HT1080 (cell line): ENCODE measurements at places on chromosomes 4 and X.

GRCh38 chr4:165877286-165877685 lies 4.2 kb downstream of the TLL1 start:
- DNase-seq, result no peak

DNA sequence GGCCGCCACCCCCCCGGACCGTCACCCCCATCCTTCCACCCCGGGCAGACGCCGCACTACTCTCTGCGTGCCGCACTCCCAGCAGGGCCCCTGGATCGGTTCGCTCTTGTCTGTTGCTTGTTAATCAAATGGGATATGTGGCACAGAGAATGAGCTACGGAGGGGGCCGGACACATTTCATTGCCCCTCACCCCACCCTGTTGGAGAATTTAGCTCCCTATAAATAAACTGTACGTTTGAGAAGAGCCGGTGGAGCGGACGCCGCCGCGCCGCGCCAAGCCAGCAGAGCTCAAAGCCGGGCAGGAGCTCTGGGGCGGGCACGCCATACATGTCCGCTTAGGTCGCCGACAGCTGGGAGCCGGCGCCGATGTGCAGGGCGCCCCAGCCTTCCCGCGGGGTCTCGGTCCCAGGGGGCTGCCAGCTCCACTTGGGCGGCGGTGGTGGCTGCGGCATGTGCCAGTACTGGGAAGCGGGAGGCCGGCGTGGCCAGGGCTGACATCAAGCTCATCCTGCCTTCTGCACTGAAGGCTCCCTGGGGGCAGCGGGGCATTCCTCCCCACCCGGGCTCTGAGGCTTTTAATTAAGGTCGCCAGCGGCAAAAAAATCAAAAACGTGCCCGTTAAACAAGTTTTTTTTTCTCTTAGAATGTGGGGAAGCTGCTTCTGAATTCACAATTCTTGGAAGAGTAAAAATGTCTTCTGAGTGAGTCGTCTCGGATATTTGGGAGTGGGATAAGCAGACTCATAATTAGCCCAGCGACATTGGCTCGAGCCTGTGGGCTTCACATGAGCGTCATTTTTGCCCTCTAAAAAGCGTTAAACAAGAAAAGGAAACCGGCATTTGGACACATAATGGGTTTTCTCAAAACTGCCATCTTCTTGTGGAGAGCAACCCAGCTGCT lies 1.1 kb upstream of the PCDH19 start:
- no peak for DNase-seq

DNA sequence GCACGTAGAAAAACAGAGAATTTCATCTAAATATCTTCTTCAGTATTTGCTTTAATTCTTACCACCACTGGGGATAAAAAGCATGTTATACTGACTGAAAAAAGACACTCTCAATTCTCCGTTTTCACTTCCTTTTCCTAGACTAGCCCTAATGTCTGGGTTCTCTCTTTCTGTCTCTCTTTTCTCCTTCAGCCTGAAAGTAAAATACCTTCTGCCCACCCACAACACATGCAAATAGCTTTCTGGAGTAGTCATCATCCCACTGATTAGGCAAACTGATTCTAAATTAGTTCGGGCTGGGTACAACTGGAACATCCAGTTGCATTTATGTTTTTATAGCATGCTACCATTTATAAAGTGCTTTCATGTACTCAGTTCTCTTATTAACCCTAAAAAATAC lies 142.4 kb upstream of the ANKRD50 start:
- DNase-seq, result no peak

- DNase-seq, result peak; percentile 52
Observed at GRCh38 chr4:85756938-85757337, 282.0 kb downstream of the ARHGAP24 start.

DNA sequence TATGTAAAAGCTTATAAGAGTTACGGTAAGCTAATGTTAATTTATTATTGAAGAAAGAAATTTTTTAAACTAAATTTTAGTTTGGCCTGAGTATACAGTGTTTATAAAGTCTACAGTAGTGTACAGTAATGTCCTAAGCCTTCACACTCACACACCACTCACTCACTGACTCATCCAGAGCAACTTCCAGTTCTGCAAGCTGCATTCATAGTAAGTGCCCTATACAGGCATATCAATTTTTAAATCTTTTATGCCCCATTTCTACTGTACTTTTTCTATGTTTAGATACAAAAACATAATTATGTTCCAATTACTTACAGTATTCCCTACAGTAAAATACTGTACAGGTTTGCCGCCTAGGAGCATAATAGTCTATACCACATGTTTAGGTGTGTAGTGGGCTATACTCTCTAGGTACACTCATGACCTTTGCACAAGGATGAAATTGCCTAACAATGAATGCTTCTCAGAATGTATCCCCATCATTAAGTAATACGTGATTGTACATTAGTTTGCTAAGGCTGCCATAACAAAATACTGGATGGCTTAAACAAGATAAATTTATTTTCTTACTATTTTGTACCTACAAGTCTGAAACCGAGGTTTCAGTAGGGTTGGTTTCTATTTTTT lies 333.8 kb upstream of the PCDH7 start:
- DNase-seq, result peak; percentile 69

DNA sequence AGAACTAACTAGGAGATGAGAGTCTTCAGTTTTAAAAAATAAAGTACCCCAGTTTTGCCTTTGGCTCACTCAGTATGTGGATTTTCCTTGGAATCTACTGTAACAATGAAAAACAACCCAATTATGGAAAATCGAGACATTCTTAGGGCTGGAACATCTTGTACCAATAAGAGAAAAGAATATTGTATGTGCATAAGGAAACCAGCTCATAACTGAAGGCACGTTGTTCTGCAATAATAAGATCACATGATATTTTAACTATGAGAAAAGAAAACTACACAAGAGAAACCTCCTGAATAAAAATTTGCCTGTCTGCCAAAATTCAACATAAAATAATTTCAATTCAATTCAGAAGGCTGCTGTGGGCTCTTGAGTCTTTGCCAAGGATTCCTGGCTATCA lies 261.8 kb upstream of the EDNRA start:
- DNase-seq, result no peak

- DNase-seq, result no peak
Observed at GRCh38 chr4:128256539-128256938, 31.1 kb downstream of the PGRMC2 start.

- DNase-seq, result peak; percentile 86
Observed at GRCh38 chrX:71917621-71918343, 7.1 kb downstream of the NHSL2 start.
